ENCODE measurements at places on chromosomes 5 and 9. TPM values are rescaled to one million over a fixed set of nuclear protein-coding genes. Genes with fewer than 3 reads are reported as not detected.

EIF4E1B gene
- total RNA-seq = 0.99 TPM

FAM200C gene
- total RNA-seq = 11.1 TPM

C8G gene
- 4.6 TPM for total RNA-seq

SLC25A2 gene
- 4.0 TPM for total RNA-seq

Data from testis (tissue), 5 donors.